ENCODE measurements at places on chromosomes 11 and 22.
A peak's percentile ranks its signal among the peaks of the same experiment; 100 is the strongest.

DNA sequence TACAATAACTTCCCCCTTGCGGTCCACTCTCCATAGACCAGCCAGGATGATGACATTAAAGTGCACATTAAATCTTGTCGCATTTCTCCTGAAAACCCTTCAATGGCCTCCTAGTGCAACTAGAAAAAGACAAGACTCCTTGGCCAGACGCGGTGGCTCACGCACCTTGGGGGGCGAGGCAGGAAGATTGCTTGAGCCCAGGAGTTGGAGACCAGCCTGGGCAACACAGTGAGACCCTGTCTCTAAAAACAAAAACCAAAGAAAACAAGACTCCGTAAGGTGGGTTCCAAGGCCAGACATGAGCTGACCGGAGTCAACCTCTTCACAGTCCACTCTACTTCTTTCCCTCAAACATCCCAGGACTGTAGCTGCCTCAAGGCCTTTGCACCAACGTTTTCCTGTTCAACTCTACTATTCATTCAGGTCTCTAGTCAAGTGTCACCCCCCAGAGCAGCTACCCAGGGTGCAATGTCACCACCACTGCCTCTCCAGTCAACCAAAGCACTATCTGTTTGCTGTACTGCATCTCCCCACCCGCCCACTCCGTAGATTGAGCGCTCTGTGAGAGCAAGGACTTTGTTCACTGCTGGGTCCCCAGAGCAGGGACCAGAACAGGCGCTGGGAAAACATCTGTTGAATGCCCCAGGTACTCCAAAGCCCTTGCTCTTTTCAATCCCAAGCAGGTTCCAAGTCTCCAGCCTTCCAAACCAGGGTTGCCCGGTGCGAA lies 739 bp downstream of the ZMAT5 start:
- DNase-seq, result peak; percentile 15

- no peak for DNase-seq
These were observed 24.5 kb downstream of the RPUSD4 start for GRCh38 chr11:126186708-126187529.

DNA sequence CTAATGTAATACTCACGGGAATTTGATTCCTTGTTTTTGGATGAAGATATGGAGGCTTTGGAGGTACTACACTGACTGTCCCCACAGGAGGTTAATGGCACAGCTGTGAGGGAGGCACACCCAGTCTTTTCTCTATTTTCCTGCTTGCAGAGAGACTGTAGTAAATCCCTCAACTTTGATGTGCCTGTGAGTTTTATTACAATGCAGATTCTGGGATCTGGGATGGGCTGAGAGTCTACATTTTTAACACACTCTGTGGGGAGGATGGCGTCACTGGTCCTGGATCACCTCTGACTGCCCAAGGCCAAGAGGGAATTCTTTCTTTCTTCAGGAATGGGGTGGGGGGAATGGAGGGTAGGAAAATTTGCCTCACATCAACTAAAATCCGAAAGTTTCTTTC lies 80.2 kb upstream of the NTM start:
- no peak for DNase-seq

- DNase-seq, result no peak
These were observed 15.3 kb upstream of the CNTF start for GRCh38 chr11:58606930-58607714.

- DNase-seq, result no peak
These were observed 114.0 kb downstream of the SIK3 start for GRCh38 chr11:116984186-116984585.

- no peak for DNase-seq
These were observed 9.2 kb downstream of the OR8B4 start for GRCh38 chr11:124415356-124415923.

- no peak for DNase-seq
These were observed 24.7 kb downstream of the GNAZ start for GRCh38 chr22:23094695-23095681.

- no peak for DNase-seq
These were observed 67.5 kb upstream of the SCUBE2 start for GRCh38 chr11:9158898-9159391.

DNA sequence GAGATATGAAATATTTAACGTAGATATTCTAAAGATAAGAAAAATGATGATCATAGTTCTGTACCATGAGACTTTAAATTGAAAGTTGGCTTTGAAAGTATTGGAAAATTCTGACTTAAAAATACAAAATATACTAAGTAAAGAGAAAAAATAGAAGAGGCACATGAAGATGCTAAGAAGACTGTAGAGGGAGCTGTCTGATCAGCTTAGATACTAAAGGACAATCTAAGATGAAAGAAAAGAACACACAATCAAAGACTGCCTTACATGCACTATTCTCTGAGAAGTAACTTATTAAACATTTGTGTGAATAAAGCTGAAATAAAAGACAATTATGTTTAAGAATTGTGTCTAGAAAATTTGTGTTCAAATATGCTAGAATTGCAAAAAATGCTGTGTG lies 55.1 kb downstream of the RBMXL2 start:
- DNase-seq, result no peak

All from activated gamma-delta T cell treated with anti-CD3 and anti-CD28 coated beads, Interleukin-2, amount 50 U/mL, for 16 hours (primary cell).